ENCODE measurements at places on chromosomes 3 and 15.

DNA sequence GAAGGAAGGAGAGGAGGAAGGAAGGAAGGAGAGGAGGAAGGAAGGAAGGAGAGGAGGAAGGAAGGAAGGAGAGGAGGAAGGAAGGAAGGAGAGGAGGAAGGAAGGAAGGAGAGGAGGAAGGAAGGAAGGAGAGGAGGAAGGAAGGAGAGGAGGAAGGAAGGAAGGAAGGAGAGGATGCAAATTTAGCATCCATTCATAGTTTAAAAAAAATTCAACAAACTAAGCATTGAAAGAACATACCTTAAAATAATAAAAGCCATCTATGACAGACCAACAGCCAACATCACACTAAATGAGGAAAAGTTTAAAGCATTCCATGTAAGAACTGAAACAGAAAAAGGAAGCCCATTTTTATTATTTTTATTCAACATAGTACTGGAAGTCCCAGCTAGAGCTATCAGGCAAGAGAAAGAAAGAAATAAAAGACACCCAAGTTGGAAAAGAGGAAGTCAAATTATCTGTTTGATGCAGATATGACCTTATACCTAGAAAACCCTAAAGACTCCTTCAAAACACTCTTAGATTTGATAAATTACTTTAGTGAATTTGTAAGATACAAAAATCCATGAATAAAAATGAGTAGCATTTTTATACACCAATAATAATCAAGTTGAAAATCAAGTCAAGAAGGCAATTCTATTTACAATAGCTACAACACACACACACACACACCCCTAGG lies 52.2 kb upstream of the FXR1 start:
- H3K4me3 ChIP-seq: no peak overlapping the region
- no peaks in the 10 kb centered on the region for H3K36me3 ChIP-seq
- no peak for DNase-seq

- no peak overlapping the region for H3K27ac ChIP-seq
- H3K27me3 ChIP-seq: no peaks in the 10 kb centered on the region
- DNase-seq: no peak
- H3K4me3 ChIP-seq: no peak overlapping the region
- H3K4me1 ChIP-seq: peaks cover 3% of the 10 kb centered on the region
Observed at GRCh38 chr15:55827204-55827603, 84.3 kb upstream of the PRTG start.

DNA sequence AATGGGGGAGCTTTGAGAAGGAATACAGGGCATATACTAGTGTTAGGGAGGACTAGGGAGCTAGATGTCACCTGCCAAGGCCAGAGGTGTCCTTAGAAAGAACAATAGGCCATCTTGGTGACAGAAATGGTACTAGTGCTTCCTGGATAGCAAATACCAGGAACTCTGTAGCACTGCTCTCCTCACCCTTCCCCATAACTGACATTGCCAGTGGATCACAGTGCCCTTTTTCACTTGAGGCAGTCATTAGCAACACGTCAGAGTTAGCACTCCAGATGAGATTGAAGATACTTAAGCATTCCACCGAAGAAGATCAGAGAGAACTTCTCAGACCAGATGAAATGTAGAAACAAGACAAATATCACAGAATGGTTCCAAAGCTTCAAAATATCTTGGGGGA lies 103.1 kb upstream of the PDZRN3 start:
- H3K4me1 ChIP-seq: peaks cover 5% of the 10 kb centered on the region
- H3K36me3 ChIP-seq: no peaks in the 10 kb centered on the region
- no peak for DNase-seq
- H3K4me3 ChIP-seq: no peak overlapping the region
- H3K27me3 ChIP-seq: no peaks in the 10 kb centered on the region

DNA sequence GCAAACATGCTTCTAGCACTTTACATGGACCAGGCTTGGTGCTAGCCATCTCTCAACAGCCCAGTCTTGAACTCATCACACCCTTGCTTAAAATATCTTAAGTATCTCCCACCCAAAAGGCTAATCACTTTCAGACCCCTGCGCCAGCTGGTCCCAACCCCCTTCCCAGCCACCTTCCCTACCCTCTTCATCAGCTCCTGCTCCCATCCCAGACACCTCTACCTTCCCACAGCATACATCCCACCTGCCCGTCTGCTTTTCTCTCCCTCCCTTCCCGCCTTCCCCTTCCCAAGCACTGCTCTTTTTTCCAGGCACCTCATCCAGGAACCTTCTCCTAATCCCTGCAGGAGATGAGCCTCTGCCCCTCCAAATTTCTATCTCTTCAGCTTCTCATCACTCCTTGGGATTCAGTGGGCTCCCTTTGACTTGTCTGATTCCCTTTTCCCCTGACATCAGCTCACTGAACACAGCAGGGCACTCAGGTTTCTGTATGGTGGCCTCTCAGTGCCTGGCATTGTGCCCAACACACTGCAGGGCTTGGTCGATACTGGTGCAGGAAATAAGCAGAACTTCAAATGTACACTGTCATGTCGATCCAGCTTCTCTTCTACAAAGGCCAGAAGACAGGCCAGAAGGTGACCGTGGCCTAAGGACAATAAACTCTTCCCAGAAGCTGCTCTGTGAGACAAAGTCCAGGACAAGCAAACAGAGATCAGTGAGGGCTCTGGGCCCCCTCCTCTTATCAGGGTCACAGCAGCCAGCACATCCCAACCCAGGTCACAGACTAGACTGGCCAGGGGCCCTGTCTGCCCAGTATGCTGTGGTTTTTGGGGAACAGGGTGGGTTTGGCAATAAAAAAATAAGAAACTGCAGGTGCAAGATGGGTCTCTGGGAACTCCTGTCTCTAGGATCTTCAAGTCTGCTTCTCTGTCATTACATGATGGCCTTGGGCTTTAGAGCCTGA lies 2.2 kb upstream of the ITIH1 start:
- peaks cover 6% of the 10 kb centered on the region for H3K4me1 ChIP-seq
- H3K4me3 ChIP-seq: no peak overlapping the region
- no peaks in the 10 kb centered on the region for H3K36me3 ChIP-seq
- H3K27me3 ChIP-seq: no peaks in the 10 kb centered on the region
- no peak overlapping the region for H3K27ac ChIP-seq

DNA sequence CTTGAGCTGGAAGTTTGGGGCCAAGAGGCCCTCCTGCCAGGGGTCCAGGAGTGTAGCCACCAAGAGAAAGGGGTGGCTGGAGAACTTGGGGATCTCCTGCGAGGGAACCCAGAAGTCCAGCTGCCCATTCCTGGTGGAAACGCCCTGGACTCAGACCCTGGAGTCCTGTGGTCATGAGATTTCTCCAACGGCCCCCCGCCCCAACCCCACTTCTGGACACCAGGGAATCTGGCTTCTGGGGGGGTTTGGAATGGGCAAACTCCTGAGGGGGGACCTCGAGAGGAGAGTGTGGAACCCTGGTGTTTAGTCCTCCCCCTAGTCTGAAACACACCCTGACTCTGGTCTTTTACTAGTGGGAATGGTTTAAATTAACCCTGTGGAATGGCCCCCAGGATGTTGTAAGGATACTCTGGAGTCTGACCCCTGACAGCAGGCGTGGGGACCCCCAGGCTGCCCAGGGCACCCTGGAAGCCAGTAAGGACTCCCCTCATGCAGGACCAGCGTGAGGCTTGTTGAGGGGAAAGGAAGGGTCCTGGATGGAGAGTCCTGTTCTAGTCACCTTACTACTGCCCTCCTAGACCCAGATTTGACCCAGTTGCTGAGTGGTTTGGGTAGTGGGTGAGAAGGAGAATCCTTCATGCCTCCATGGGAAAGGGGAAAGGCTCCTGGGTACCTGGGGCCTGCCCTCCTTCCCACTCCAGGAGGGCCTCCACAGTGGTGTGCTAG lies 540 bp downstream of the KLHDC8B start:
- H3K27ac ChIP-seq: peak overlapping the region; percentile 76
- peaks cover 14% of the 10 kb centered on the region for H3K36me3 ChIP-seq
- DNase-seq: no peak
- H3K27me3 ChIP-seq: no peaks in the 10 kb centered on the region
- H3K4me3 ChIP-seq: peak overlapping the region; percentile 90
- peaks cover 21% of the 10 kb centered on the region for H3K4me1 ChIP-seq

DNA sequence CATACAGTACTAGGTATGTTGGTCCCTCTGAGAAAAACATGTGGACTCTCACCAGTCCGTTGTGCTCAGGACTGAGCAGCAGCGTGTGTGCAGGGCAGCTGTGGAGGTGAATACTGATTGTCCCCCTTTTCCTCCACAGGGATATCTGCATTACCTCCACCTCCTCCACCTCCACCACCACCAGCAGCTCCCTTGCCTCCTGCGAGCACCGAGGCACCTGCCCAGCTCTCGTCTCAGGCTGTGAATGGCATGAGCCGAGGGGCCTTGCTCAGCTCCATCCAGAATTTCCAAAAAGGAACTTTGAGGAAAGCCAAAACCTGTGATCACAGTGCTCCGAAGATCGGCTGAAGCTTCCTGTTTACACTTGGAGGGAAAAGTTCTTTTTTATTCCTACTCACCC lies 9.0 kb downstream of the PDHB start:
- DNase-seq: no peak
- no peaks in the 10 kb centered on the region for H3K27me3 ChIP-seq
- H3K36me3 ChIP-seq: peaks cover 44% of the 10 kb centered on the region
- H3K27ac ChIP-seq: no peak overlapping the region
- H3K4me3 ChIP-seq: no peak overlapping the region
- H3K4me1 ChIP-seq: peaks cover 6% of the 10 kb centered on the region

DNA sequence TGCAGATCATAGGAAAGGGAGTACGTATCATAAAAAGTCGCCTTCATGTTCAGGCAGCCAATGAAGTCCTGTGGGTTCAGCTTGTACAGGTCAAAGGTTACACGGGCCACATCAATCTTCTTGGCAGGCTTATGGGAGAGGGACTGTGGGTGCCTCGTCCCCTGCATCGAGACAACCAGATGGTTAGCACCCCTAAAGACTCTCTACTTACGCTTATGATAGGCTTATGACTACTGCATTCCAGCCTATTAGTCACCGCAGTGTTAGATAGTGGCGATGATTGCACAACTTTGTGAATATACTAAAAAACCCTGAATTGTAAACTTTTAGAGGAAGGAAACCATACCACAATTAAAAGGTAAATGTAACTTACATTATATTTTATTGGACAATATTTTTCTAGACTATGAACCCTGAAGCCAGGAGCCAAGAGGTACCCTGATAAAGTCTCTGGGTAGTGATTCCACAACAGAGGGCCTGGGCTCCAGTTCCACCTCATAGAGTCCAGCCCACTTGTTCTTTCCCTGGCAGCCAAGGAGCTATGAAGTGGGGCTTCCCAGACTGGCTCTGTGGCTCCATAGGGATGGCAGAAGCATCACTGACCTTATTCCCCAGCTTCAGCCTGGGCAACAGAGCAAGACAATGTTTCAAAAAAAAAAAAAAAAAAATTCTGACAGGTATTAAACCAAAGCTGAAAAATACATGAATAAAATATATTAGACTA lies 2.5 kb upstream of the FANCD2 start:
- peaks cover 16% of the 10 kb centered on the region for H3K36me3 ChIP-seq
- no peak overlapping the region for H3K27ac ChIP-seq
- H3K27me3 ChIP-seq: no peaks in the 10 kb centered on the region
- H3K4me1 ChIP-seq: peaks cover 13% of the 10 kb centered on the region
- DNase-seq: no peak
- no peak overlapping the region for H3K4me3 ChIP-seq

DNA sequence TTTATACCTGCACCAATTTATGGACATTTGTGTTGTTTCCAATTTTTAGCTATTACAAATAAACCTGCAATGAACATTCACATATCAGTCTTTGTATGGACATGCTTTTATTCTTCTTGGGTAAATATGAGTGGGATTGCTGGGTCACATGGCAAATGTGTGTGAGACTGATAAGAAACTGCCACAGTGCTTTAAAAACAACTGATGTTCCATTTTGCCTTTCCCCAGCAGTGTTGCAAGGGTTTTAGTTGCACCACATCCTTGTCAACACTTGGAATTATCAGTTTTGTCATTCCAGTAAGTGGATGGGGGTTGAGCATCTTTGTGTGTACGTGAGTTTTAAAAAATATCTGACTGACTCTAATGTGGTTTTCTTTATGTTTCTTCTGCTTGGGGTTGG lies 191.2 kb downstream of the PLCL2 start:
- H3K4me3 ChIP-seq: no peak overlapping the region
- H3K27me3 ChIP-seq: no peaks in the 10 kb centered on the region
- H3K27ac ChIP-seq: no peak overlapping the region
- H3K4me1 ChIP-seq: peaks cover 4% of the 10 kb centered on the region
- H3K36me3 ChIP-seq: no peaks in the 10 kb centered on the region

- H3K27me3 ChIP-seq: no peaks in the 10 kb centered on the region
- H3K27ac ChIP-seq: peak overlapping the region; percentile 8
- no peak overlapping the region for H3K4me3 ChIP-seq
- DNase-seq: no peak
- H3K36me3 ChIP-seq: no peaks in the 10 kb centered on the region
- H3K4me1 ChIP-seq: peaks cover 3% of the 10 kb centered on the region
Observed at GRCh38 chr3:46095307-46095706, 68.0 kb upstream of the XCR1 start.

DNA sequence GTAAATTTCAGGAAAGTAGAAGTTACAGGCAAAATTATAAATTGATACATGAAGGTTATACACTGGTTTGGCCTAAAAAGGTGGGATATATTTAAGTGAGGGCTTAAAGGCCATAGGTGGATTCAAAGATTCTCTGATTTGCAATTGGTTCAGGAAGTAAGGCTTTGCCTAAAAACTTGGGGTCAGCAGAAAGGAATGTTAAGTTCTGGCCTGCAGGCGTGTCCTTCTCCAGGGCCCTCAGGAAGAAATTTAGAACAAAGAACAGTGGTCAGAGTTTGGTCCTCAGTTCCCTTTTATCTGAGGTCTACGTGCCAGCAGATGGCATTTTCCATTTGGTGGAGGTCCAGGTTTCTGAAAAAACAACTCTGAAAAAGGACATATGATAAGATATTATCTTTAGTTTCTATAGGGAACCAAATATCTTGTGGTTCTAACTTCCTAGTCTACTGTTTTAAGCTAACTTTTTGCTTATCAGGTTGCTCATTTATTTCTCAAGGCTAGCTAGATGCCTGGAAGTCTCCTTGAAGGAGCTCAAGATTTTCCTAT lies 40.5 kb downstream of the SCN11A start:
- no peaks in the 10 kb centered on the region for H3K27me3 ChIP-seq
- H3K4me3 ChIP-seq: no peak overlapping the region
- no peak for DNase-seq
- H3K27ac ChIP-seq: no peak overlapping the region
- H3K4me1 ChIP-seq: no peaks in the 10 kb centered on the region
